Left lung (tissue), 14 donors: ENCODE measurements at places on chromosomes 11 and 22.

DNA sequence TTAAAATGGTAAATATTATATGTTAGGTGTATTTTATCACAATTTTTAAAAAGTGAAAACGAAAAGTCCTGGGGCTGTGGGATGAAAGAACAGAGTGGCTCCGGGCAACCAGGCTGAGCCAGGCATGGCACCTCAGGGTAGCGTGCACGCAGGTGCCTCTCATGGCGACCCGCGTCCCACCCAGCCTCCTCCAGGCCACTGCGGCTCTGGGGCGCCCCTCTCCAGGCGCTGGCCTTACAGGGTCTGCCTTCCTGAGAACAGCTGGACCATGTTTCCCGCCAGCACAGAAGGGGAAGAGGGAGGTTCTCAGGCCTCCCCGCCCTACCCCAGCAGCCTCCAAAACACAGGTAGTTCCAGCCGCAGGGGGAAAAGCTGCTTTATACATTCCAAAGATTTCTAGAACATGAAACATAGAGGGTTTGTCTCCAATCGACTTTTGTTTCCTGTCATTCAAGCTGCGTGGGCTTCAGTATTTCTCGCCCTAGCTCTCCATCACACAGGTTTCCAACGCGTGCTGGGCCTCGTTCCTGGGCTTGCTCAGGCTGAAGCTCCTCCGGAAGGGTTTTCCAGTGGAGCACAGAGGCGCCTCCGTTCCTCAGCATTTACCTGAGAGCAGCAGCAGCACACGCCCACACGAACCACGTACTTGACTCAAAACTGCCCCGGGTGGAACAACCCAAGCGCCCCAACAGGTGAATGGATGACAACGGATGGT, 10.5 kb downstream of the EHD1 start:
- no peak for DNase-seq

GRCh38 chr11:118928870-118929500, 3.3 kb upstream of the BCL9L start:
- no peak for DNase-seq

DNA sequence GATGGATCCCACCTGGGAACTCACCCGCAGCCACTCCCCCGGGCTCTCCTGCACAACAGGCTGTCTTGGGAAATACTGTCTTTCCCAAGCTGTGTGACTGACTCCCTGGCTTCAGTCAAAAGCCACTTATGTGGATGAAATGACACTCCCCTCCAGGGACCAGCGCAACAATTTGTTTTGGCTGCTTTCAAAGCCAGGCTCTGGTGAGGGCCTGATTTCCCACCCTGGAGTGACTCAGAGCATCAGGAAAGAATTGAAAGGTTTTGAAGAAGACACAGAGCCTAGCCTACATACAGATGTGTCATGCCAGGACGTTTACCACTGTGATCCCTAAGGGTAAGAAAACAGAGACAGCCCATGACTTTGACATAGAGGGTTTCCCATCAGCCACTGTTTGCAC, 550.5 kb downstream of the MIAT start:
- DNase-seq, result no peak

GRCh38 chr11:123431619-123432018, 1.6 kb downstream of the GRAMD1B start:
- no peak for DNase-seq

DNA sequence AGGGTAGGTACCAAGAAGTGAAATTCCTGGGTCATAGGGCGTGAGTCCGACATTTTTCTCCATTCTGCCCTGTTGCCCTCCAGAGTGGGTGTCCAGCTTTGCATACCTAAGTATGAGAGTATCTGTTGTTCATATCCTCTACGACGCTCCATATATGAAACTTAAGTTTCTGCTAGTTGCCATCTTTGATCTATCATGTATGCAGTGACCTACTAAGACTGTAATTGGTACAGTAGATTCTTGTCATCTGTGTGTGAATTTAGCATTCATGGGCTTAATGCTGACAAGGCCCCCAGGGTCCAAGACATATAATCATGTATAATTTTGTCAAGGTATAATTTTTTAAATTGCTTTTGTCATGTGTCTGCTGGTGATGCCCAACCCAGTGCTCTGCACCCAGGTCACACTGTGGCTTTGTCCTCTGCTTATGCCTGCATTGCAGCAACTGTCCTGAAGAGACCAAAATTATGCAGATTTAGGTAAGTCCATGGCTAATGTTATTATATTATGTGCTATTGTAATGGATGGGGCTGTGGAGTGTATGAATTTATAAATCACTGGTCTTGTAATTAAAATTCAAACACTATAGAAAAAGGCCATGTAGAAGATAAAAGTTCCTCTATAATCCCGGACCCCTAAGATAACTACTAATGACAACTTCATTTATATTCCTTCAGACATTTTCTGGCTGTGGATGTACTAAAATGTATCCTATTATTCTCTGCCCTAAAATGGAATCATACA, 12.2 kb downstream of the NEAT1 start:
- no peak for DNase-seq

- DNase-seq, result peak; percentile 73
These were observed 81.9 kb upstream of the CRTAM start for GRCh38 chr11:122756417-122756816.

DNA sequence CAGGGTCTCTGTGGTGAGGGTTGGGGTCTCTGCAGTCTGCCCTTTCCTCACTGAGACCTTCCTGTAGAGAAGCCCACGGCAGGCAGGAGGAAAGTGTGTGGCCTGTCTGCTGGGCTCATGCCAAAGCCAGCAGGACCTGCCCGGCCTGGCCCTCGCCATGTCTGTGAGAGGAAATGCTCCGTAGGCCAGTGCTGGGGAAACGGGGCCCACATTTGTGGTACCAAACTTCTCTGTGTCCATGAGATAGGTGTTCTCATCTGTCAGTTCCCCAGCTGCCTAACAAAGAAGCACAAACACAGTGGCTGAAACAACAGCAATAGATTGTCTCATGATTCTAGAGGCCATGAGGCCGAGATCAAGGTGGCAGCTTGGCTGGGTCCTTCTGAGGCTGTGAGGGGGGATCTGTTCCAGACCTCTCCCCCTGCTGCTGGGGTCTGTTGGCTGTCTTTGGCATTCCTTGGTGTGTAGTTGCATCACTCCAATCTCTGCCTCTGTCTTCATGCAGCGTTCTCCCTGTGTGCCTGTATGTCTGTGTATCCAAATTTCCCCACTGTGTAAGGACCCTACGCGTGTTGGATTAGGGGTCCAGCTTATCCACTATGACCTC, 772.5 kb downstream of the TBC1D22A start:
- DNase-seq, result peak; percentile 43

GRCh38 chr11:100980156-100980555, 149.5 kb downstream of the PGR start:
- DNase-seq, result no peak

GRCh38 chr11:95514416-95515110, 275.0 kb downstream of the FAM76B start:
- no peak for DNase-seq

DNA sequence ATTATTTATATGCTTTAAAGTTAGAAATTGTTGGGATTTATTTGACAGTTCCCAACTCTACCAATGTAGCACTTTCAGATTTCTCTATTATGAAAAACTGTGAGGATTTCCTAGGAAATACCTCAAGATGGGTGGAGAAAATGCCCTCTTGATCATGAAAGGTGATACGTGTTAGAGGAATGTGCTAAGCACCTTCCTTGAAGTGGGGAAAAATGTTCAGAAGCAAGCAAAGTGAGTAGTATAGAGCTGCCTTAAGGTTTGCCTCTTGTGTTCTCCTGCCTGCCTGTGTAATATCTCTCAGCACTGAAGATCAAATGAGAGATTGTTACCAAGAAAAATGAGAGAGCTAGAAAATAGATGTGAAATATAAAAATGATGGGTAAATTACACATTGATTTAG, 58.2 kb downstream of the YAP1 start:
- no peak for DNase-seq

DNA sequence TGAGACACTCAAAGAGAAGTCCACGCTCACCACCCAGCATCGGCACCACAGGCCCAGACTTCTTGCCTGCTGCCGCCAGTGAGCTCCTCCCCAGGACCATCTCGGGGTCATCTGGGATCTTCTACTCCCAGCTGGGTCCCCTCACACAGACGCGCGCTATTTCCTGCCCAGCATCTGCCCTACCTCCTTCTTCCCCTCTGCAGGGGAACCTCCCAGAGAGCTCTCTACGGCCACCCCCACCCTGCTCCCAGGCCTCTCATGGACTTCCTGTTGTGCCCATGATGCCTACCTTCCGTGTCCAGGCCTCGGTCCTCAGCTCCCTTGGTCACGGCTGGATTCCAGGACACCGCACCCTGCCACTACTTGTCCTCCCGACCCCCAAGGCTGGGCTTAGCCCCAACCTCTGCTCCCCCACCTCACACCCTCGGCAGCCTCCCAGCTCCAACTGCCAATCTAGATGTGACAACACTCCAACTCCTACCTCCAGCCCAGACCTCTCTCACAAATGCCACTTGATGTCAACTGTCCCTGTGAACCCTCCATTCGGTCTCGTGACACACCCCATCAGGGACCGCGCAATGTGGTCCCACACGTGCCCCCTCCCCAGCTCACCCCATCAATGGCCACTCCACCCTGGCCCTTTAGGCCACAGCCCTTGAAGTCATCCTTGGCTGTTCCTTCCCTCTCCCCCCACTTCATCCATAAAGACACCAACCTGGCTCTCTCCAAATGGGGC, 45.3 kb downstream of the SGSM3 start:
- peak; percentile 81 for DNase-seq

- DNase-seq, result no peak
These were observed 78.5 kb downstream of the SPON1 start for GRCh38 chr11:14041040-14041439.

DNA sequence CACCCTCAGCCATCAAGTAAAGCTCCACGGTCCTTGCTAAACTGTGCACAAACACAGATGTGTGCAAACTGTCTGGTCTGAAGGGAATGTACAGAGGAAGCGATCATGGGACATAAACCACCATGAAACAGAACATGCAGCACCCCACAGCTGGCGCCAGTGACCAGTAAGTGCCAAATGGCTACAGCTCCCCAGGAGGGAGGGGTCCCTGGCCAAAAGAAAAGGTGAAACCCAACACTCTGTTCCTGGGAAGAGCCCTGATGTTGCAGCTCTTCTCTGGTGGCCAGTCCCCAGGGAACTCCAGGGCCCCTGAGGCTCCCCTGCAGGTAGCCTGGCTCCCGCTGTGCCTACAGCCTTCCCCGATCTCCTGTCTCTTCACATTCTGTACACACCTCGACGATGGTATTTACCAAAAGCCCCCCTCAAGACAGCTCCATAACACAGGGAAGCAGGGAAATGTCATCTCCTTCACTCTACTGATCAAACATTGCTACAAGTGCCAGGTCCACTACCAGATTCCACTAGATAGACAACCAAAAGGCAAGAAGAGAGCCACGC, 2.9 kb downstream of the DGCR6L start:
- DNase-seq, result peak; percentile 24

DNA sequence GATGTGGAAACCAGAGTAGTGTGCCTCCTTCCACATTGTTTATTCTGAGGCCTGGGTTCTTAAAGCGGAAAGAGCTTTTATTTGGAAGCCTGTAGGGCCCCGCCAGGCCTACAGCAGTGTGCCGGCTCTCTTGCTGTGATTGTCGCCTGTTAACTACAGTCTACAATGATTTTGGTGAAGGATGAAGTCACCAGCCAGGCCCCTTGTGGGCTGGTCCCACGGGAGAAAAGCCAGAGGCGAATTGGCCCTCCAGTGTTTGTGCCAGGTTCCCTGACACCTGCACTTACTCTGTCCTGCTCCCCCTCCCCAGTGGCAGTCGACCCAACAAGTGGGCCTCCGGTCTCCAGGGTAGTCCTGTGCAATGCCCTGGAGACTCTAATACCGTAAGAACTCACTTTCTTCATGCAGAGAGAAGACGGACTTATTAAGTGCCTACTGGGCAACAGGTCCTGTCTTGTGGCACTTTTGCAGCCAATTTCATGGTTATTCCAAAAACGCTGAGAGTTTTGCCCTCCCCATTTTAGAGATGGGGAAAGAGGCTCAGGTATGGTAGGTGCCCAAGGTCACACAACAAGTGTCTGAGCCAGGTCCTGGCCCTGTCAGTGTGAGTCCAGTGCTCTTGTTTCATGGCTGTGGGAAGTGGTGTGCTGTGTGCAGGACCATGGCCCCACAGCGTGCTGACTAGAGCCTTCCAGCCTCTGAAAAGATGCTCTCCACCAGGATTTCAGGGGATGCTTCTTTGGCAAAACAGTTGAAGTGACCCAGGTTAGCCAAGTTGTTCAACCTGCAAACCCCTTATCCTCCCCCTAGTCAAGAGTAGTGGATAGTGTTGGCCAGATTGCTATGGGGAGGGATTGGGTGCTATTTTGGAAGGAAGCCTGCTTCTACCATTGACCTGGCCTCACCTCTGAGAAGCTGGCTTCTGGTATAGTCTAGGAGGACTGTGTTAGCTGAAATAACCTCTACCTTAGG, 1.4 kb downstream of the MICAL2 start:
- DNase-seq, result no peak

- no peak for DNase-seq
These were observed 22.1 kb upstream of the PEX26 start for GRCh38 chr22:18055619-18056160.

GRCh38 chr11:120254788-120255518, 15.0 kb downstream of the POU2F3 start:
- no peak for DNase-seq

DNA sequence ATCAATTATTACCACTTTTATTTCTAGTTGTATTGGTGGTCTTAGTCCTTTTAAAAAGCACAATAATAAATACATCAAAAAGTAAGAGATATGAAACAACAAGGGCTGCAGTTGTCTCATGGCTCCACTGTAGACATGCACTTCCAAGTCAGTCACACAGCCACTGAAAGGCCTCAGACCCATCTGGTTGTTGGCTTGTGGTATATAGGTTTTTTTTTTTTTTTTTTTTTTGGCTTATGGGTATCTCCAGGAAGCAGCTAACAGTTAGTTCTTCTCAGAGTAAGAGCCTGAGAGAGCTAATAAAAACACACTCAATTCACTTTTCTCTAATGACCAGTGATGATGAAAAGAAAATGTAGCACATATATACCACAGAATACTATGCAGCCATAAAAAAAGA, 6.0 kb upstream of the OR52E6 start:
- DNase-seq, result no peak

DNA sequence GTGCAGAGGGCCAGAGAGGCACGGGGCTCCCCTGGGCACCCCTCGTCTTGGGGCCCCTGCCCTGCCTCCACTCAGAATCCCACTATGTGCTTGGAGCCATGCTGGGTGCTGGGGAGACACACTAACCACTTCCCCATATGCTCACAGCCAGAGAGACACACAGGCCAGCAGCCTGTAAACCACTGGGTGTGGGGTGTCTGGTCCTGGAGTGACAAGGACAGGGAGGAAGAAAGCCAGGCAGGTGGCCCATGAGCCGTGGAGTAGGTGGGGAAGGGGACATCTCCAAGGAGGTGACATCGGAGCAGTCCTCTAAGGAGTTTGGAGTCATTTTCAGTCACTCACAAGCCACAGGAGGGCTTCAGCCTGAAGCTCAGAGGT, 58.9 kb downstream of the CDKN1C start:
- no peak for DNase-seq
